ENCODE measurements at places on chromosomes 3 and 15.

DNA sequence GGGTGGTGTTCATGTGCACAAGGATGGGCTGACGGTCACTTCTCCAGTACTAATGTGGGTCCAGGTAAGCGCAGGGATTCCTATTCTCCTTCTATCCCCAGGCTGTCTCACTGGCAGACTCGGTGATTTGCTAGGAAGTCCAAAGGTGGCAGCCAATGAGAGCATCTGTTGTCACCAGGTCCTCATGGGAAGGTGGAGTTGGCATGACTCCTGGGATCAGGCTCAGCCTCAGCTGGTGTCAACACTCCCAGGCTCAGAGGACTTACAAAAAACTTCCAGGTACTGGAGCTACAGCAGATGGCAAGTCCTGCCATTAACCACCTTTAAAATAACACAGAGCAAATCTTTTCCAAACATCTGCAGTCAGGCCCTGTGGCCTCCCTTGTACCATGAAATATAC lies 13.8 kb downstream of the XYLB start:
- DNase-seq: no peak

DNA sequence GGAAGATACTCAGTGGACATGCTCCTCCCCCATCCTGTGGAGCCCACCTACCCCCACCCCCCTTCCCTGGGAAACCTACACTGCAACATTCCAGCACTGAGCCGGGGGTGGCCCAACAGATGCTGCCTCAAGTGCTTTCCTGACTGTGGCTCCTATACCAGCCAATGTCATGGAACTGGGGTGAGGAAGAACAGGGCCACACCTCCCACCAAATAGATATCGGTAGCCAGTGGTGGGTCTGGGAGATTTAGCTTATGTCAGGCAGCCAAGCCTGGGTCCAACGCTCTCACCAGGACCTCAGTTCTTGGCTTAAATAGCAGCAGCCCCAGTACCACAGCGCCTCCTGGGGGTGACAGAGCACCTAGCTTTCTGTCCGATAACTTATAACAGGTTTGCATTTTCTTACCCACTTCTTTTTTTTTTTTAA lies 30.3 kb downstream of the CDC25A start:
- DNase-seq: no peak

DNA sequence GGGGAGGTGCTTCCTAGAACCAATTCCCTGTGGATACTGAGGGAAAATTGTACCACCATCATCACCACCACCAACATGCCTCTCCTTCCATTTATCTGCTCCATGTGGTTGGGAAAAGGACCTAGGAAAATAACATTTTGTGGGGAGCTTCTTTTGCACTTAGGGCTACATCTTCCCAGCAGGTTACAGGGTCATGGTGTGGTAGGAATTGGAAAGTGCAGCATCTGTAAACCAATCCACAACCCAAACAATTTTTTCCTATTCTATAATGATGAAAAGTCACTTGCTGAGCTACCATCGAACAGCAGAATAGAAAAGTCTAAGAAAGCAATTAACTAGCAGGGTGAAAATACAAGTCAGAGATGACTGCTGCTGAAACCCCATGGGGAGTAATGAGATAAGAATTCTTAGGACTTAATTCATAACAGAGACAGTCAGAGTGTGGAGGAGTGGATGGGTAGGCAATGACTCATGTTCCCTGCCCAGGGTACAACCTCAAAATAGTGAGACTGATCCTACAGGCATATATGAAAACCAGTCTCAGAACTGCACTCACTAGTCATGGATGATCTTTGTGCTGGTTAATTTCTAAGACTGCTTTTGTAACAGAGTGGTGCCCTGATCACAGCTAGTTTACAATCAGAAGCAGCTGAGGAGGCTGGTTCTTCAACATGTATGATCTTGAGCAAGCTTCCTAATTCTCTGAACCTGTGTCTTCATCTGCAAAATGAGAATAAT lies 38.1 kb upstream of the LEKR1 start:
- no peak for DNase-seq

DNA sequence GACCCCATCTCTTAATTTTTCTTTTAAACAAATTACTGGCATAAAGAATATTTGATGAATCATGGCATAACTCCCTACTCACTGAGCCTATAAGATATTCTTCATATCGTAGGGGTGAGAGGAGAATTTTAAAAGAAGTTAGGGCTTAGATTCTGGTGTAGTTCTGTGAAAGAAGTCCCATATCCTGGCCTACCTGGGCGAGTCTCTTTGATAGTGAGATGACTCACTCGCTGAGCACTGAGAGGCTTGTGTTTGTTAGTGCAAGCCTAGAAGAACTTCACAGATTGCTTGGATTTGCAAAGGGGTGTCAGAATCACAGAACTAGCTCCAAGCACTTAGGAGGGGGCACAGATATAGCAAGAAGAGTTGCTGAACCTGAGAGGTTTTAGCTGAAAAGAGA lies 133.8 kb upstream of the TMC3 start:
- DNase-seq: no peak

GRCh38 chr3:31226346-31226745 lies 306.4 kb upstream of the STT3B start:
- no peak for DNase-seq

GRCh38 chr3:21436835-21437234 lies 314.2 kb downstream of the ZNF385D start:
- no peak for DNase-seq

DNA sequence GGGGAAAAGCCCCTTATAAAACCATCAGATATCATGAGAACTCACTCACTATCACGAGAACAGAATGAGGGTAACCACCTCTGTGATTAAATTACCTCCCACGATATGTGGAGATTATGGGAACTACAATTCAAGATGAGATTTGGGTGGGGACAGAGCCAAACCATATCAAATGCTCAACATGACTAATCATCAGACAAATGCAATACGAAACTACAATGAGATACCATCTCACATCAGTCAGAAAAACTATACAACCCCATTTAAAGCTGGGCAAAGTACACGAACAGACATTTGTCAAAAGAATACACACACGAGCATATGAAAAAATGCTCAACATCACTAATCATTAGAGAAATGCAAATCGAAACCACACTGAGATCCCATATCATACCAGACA lies 67.7 kb downstream of the SCAPER start:
- DNase-seq: no peak

GRCh38 chr3:80159990-80160506 lies 392.2 kb upstream of the ROBO1 start:
- no peak for DNase-seq

- DNase-seq: no peak
These were observed 524.6 kb upstream of the ATP11B start for GRCh38 chr3:182268711-182269110.

GRCh38 chr3:192186498-192186897 lies 540.8 kb downstream of the FGF12 start:
- no peak for DNase-seq

GRCh38 chr15:42228036-42228435 lies 19.9 kb upstream of the VPS39 start:
- no peak for DNase-seq

All from nucleus accumbens (tissue), 56 donors.